HTR-8/SVneo (cell line): ENCODE measurements at places on chromosomes 16 and 17.

DNA sequence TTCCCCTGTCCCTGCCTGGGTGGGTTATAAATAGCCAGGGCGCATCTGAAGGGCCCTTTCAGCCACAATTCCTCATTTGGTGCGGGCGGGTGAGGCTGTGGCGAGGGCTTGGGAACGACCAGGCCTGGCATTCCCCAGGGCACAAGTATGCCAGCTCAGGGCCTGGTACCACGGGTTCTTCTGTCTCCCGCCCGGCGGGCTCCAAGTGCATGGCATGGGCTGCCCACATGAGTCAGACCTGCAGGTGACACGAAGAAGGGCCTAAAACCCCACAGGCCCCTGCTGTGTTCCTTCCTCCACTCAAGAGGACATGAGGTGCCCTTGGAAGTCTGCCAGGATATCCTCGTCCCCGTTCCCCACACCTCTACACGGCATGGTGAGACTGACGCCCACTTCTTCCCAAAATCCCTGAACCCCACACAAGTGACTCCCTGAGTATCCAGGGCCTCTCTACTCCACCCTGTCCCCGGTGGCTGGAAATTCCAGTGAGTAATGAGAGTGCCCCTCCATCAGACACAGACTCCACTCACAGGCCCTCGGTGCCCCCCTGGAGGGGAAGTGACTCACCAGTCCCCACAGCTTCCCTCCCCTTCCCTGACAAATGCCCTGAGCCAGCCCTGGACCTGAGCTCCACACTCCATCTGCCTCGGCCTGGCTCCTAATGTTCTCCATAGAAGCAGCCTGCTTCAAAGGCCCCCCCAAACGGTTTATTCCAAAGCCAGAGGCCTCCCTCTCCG, 68.8 kb downstream of the ABR start:
- peak; percentile 96 for DNase-seq

DNA sequence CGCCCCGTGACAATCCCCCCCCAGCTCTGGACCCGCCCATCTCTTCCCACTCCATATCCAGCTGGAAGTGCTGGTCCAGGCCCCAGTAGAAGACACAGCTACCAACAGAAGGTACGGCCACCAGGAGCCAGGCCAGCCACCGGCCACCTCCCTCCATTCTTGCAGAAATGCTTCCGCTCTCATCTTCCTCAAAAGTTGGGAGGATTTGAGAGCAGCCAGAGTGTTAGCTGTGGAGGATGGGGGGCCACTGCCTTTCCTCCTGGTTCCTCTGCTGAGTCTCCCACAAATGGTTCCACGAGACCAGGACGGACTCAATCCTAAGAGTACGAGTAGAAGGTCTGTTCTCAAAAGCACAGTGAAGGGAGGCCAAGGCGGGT, 78.3 kb downstream of the GAS7 start:
- no peak for DNase-seq

DNA sequence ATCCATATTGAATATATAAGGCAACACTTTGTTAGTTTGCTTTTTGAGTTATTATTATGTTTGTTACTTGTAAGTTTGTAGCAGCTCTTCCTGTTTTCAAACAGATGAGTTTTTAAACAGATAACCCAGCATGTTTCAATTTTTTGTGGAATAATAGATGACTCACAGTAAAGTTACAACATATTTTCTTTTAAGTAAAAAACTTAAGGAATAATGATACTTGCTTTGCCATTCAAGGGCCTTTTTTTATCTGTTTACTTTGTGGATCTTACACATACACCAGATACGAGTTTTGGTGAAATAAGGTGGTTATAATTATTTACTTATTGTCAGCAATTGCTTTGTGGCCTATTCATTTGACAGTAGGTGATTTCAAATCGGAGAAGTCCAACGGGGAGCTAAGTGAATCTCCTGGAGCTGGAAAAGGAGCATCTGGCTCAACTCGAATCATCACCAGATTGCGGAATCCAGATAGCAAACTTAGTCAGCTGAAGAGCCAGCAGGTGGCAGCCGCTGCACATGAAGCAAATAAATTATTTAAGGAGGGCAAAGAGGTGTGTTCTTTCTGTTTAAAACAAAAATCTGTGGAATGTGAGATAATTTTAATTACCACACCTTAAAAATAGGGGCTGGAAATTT, 66.3 kb downstream of the BPTF start:
- DNase-seq = peak; percentile 55

DNA sequence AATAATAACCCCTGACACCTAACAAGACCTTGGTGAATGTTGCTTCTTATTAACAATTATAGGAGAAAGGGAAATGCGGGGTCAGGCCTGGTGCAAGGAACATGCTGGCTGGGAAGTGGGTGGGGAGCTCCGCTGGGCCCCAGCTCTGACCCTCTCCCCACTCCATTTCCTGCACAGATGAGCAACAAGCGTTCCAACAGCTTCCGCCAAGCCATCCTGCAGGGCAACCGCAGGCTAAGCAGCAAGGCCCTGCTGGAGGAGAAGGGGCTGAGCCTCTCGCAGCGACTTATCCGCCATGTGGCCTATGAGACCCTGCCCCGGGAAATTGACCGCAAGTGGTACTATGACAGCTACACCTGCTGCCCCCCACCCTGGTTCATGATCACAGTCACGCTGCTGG, 23.0 kb downstream of the RHBDL3 start:
- DNase-seq = no peak

GRCh38 chr17:75995385-75995925, 5.2 kb upstream of the CDK3 start:
- DNase-seq = no peak

- DNase-seq = no peak
Measured at GRCh38 chr17:70109497-70109896, 34.5 kb downstream of the KCNJ16 start.

- DNase-seq = no peak
Measured at GRCh38 chr16:71781741-71782140, 26.9 kb downstream of the AP1G1 start.
